ENCODE measurements at places on chromosomes 16 and 17.

DNA sequence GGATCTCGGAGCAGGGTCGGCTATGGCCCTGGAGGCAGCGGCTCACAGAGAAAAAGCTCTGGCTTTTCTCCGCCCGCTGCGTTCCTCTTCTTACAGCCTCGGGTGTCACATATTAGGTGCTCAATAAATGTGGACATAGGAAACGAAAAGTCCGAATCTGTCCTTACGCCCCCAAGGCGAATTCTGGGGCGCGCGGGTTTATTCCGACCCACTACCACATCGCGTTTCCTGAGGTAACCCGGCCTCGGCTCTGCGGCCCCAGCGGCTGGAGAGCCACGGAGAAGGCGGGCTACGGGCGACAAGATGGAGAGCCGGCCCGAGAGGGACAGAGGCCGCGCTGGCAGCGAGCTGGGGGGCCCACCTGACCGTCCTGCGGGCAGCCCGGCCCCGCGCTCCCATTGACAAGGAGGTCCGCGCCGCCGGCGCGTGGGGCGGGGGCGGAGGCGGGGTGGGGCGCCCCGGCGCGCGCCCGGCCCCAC, 573 bp upstream of the GNAO1 start:
- DNase-seq, result peak; percentile 86

GRCh38 chr16:88456356-88457292, 3.5 kb downstream of the ZFPM1 start:
- no peak for DNase-seq

GRCh38 chr16:28130099-28131088, 66.9 kb upstream of the GSG1L start:
- no peak for DNase-seq

DNA sequence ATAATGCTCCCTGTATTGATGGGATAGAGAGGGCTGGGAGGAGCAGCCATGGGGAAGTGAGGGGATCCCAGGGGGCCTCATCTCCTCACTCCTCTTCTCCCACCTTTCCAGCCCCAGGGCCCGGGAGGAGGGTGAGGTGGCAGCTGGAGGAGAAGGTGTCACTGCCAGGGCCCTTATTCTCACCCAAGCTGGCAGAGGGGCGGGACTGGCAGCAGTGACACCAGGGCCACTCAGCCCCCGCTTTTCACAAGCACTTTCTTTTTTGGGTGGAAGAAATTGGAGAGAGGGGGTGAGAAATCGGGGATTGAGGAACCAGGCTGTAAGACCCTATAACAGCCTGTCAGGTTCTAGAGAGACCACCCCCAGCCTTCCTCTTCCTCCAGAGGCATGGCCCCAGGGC, 2.4 kb upstream of the TBX21 start:
- no peak for DNase-seq

DNA sequence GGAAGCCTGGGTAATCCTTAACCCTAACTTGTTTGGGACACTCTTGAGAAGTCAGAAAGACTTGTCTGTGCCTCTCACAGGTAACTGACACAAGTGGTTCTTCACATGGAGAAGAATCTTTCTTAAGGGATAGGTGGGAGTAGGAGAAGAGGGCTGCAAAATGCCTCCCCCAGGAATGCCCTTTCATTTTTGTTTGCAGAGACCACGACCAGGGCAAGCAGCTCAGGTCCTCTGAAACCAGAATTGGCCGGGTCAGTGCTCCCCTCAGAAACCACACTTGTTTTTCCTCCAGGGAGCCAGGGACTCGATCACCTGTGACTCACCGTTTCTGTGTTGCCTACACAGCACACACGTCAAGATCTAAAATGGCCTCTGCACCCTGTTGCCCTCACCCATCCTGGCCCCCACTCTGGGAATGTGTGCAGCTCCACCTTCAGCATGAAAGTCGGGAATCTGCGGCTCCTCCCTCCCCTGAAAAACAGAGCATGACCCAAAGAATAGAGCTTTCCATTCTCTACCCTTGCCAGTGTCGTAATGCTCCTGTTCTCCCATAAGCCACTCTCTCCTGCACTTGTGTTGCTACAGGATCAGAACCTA, 36.1 kb downstream of the HNF1B start:
- no peak for DNase-seq

- DNase-seq, result no peak
Observed at GRCh38 chr17:42198897-42199296, 4.6 kb upstream of the GHDC start.
